ENCODE measurements at places on chromosomes 11 and 22.

DNA sequence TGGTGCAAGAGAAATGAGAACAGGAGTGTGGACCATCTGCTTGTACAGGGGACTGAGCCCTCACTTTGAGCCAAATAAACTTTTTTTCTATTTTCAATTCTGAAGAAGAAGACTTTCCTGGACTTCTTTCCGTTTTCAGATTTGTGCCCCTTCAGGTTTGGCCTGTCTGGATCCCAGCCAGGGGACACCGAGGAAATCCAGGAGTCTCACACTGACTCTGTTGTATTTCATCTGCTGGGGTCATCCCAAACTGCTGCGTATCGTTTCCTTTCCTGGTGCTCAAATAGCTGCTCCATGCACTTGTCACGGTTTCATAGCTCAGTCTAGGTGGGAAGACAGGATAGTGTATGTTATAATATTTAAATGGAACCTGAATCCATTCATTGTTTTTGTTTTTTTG lies 51.7 kb downstream of the GGTLC2 start:
- no peak for DNase-seq

- no peak for DNase-seq
These were observed 612 bp downstream of the XBP1 start for GRCh38 chr22:28799606-28800307.

DNA sequence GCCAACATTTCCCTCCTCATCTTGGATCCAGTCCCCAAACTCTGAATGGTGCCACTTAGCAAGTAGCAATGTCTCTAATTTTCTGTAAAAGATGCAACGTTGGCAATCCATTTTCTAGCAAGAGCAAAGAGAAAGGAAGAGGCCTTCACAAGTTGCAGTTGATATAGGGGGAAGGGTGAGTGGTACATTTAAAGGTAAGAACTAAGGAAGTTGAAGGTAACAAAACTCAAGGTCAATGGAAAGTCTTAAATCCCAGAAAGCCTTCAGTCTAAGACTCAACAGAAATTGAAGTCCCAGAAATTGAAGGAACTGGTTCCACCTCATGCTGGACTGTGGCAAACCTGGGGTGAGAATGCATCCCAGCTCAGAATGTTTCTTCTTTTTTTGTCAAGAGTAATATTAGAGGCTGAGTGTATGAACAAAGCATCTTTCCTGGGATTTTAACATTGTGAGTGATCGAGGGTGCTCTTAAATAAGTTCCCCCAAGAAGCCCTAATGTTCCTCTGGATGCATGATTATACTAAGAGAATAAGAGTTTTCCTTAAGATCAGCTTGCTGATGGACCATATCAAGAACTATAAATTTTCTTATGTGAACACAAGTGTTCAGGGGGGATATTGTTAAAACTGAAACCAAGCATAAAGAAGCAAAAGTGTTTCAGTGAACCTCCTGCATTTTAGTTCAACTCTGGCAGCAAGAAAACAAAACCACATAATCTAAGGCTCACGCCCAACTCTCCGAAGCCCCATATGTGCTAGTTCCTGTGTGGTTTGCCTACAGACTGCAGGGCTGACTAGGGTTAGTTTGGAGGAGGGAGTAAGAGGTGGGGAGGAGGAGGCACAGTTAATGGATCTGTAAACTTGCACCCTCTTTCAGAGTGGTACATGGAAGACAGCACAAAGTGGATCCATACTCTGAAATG lies at the start of gene GRAP2:
TSS of gene GRAP2 (plus strand) at position 779 of the 922 bp plus-strand sequence. CDS start 46,023 bp downstream, outside the sequence.
- peak; percentile 61 for DNase-seq

- no peak for DNase-seq
These were observed 4.6 kb downstream of the ADM start for GRCh38 chr11:10309163-10310093.

DNA sequence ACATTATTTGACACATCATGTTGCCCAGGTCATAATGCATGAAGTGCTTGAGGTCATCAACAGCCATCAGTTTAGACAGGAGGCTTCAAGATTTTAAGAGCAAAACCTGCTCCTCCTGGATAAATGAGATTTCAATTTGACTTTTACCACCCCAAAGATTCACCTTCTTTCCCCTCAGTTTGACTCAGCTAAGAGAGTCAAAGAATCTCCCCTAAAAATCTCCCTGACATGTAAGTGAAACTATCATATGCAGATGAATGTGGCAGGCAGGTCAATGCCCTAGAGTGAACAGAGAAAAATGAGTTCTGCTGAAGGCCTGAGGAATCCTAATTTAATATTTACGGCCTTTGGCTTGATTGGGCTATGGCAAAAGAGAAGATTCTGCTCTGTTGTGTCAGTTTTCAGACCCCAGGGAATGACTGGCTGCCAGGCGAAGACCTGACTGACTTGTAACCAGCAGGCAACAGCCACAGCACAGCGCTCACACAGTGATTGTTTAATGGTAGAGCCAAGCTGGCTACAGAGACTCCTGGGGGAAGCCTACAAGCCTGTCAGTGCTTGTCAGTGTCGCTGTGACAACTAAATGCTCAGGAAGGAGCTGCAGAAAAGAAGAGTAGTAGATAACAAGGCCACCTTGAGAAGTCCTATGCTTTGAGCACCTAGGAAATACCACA lies 491.2 kb upstream of the LRRC4C start:
- no peak for DNase-seq

DNA sequence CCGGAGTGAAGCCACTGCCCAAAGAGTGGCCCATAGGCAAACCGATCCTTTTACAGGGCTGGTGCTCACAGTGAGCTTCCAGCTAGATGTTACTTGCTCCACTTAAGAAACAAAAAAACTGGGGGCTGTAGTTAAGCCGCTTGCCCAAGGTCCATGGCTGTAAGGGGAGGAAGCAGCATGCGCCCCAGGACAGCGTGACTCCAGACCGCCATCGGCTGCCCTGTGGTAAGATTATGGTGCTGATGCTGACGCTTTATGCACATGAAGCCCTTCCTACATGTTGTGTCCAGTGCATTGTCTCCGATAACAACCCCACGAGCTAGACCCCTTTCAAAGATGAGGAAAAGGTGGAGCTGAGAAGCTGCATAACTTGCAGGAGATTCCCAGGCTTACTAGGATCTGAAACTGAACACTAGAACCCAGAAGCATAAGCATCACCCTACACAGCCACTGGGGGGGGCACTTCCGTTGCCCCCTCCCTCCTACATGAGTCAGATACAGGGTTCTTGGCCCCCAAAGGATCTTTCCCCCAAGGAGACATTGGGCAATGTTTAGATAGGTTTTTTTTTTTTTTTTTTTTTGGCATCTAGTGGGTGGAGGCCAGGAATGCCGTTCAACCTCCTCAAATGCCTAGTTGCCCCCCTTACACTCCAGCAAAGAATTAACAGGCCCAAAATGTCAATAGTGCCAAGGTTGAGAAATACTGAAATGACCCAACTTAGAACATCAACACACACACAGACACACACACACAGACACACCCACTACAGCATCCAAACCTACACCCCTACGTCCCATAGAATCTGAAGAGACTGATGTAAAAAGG lies 53.9 kb downstream of the MN1 start:
- DNase-seq, result no peak

GRCh38 chr11:43852057-43852636 lies 28.5 kb upstream of the ALKBH3 start:
- DNase-seq, result no peak

DNA sequence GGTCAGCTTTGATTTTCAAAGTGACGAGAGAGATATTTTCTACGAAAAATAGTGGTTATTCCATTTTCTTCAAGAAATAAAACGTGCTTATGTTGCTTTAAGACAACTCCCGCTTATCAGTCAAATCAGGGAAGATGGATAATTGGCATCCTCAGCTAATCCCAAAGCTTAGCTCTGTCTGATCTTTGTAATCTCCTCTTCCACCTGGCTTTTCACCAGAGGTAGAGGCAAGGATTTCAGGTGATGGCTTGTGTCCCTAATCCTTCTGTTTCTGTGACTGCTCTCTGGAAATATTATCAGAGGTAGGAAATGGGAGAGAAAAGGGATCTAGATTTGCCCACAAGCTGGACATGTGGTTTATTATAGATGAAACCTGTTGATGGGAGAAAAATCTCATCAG lies 78.9 kb downstream of the DBX1 start:
- no peak for DNase-seq

DNA sequence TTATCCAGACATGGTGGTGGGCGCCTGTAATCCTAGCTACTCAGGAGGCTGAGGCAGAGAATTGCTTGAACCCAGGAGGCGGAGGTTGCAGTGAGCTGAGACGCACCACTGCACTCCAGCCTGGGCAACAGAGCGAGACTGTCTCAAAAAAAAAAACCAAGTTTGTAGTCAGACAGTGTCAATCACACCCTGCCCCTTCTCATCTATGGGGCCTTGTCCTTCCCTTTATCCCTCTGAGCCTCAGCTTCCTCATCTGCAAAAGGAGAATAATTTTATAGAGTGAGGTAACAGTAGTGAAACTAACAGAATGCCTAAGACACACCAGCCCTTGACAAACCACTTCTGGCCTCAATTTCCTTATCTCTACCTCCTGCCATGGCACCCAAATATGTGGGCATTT lies 10.7 kb downstream of the BCL9L start:
- DNase-seq, result no peak

DNA sequence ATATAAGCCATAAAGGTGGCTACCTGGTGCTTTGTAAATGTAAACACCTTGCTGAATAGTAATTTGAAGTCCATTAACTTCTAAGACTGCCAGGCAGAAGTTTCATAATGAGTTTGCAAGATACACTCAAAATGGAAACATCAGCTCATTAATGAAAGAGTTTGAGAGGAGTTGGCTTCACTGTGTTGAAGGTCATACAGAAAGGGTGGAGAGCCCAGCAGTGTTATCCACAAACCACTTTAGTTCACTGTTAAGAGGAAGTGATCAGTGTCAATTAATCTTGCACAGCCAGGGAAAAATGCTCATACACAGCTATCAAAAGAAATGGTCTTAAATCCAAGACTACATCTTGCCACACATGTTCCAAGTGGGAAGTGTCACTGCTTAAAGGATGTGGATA lies 689.4 kb downstream of the JRKL start:
- no peak for DNase-seq

- no peak for DNase-seq
These were observed 524 bp upstream of the SLC25A17 start for GRCh38 chr22:40819599-40820140.

DNA sequence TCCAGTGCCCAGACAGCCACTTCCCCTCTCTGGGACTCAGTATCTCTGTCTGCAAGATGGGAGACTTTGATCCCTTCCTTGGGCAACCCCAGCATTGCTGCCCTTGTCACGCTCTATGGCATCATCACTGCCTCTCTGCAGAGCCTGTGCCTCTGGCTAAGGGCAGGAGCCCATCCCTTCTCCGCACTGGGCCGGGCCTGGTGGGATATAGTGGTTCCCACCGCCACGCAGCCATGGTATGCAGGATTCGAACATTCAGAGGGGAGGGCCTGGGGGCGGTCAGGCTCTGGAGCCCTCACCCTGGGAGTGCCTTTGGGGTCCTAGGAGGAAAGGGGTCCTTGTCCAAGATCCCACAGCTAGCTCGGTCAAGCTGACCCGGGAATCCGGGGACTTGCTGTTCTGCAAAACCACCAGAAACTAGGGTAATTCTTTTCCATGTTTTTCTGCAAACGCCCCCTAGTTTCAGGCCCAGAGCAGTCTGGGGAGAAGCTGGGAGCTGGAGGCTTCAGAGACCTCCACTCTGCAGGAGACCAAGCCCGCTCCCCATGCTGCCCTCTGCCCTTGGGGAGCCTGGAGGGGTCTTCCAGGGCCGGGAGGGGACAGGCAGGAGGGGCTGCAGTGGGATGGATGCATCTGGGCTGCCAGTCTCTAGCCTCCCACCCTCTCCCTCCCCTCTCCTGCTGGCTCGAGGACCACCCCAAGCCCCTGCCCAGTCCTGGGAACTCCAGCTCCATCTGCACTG lies 24.4 kb upstream of the CBX7 start:
- DNase-seq, result no peak

DNA sequence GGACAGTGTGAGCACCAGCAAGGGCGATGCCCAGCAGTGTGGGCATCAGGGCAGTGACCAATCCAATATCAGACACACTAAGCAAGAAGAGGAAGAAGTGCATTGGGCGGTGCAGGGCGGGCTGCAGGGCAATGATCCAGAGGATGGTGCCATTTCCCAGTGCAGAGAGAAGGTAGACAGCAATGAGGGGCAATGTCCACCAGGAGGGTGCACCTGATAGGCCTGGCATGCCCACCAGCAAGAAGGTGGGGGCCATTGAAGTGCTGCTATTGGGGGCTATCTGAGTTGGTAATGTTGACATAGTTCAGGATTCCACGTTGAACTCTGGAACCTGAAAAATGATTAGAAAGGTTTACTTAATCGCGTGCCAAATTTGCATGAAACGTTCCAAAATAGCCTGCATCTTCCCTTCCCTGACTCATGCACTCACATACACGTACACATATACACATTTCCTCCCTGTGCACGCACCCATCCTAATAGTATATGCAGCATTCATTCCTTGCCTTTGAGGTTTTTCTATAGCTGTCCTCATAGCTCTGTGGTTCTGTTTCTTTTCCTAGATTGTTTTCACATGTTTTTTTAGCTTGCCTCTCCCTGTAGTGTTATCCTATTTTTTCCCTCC lies at the start of gene OR51S1:
TSS of gene OR51S1 (minus strand) at position 301 of the 625 bp plus-strand sequence. CDS start at position 301, 0 bp downstream.
- no peak for DNase-seq

- no peak for DNase-seq
These were observed 1.0 kb downstream of the PIDD1 start for GRCh38 chr11:803770-804598.

DNA sequence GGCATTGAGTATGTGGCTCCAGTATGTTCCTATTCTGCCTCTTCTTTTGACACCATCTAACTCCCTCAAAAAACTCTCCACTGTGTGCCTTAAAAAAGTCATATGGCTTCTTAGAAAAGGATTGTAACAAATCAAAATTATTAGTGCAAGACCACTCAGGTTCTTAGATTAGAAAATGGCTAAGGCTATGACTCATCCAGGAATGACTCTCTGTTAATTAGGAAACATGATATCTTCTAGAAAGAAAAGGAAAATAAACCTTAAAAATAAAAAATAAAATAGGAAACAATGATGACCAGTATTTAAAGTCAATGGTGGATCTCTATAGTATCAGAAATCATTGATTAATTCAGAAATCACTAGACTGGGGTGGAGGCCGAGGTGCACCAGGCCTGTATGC lies 21.7 kb downstream of the SLC25A17 start:
- no peak for DNase-seq

DNA sequence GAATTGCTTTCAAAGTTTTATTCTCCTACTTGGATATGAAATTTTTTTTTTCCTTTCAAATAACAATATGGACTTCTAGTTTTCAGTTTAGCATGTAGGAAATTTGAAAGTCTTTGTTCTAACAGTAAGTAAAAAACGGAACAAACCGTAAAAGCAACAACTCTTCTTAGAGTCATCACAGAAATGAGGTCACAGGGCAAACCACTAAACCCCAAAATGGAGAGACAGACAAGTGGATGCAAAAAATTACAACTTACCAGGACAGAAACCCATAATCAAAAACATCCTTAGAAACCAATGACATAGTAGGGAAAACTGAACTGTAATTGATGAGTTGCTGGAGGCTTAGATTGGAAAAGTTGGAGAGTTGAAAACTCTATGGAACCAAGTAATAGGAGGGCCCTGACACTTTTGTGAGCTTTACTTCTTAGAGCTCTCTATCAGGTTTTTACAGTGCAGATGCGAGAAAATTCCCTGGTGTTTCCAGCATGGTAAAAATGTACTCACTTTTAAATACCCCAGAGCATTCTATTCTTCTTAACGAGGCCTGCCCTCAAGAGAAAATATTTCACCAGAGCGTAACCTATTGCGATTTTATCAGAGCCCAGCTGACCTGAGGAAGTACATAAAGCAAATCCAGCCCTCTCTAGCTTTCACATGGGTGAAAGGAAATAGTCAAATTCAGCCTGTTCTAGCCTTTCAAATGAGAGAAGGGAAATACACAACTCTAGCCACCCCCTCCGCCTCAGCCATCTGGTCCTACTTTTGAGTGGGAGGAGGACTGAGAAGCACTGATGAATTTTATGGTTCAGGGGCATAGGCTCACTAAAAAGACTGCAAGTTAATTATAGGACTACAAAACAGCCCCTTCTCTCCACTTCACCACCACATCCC lies 39.1 kb downstream of the CASP12 start:
- DNase-seq, result no peak

All from T-helper 22 cell (primary cell).